ENCODE measurements at places on chromosomes 3 and 15. TPM values are rescaled to one million over a fixed set of nuclear protein-coding genes. Genes with fewer than 3 reads are reported as not detected.

Gene SCN5A
- 166 TPM for total RNA-seq

Gene ARL8B
- 60.1 TPM for total RNA-seq

Gene MYRIP
- total RNA-seq = 0.70 TPM

Gene CACNA2D3
- 11.3 TPM for total RNA-seq

Gene SEC61A1
- 91.3 TPM for total RNA-seq

Gene TTLL13
- 0.16 TPM for total RNA-seq

Gene MEGF11
- total RNA-seq = not detected

Gene C3orf20
- 0.32 TPM for total RNA-seq

Gene P2RY12
- 0.13 TPM for total RNA-seq

Gene MFN1
- total RNA-seq = 49.2 TPM

Gene ZNF385D
- total RNA-seq = 12.5 TPM

Gene SKOR1
- 0.24 TPM for total RNA-seq

Gene FILIP1L
- 120 TPM for total RNA-seq

Gene SEMA3G
- 15.3 TPM for total RNA-seq

Gene CLRN1
- not detected for total RNA-seq

Gene STXBP5L
- total RNA-seq = not detected

Gene XCR1
- total RNA-seq = not detected

Gene GPR62
- total RNA-seq = 0.16 TPM

Gene TRH
- not detected for total RNA-seq

Gene SPCS1
- 79.4 TPM for total RNA-seq

Gene UBE2Q2
- 38.3 TPM for total RNA-seq

Gene TRIM71
- not detected for total RNA-seq

Gene NR2E3
- total RNA-seq = not detected

Gene GOLGA6B
- total RNA-seq = not detected

Gene MRPS11
- total RNA-seq = 50.6 TPM

Gene ARRDC4
- total RNA-seq = 95.1 TPM

Gene VWA5B2
- total RNA-seq = not detected

Gene CLEC3B
- 77.1 TPM for total RNA-seq

Gene ECE2
- 0.19 TPM for total RNA-seq

All from cardiac septum (tissue), 1 donor.